ENCODE measurements at places on chromosomes 7 and 10.

DNA sequence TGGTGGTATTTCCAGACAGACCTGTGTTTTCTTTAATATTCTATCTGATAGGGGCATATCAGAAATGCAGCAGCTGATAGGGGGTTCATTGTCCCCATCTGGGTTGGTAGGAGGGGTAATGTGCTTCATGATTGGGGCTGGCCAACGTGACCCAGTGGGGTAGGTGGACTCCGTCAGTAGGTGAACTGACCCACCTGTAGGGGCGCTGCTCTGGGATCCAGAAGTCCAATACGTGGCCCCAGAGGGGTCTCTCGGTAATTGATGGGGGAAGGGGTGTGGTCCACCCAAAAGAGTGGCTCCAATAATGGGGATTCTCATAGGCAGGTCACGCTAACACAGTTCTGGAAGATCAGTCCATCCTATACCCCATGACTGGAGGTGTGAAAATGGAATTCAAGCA, 112.0 kb downstream of the PRLHR start:
- DNase-seq: no peak

- no peak for DNase-seq
Observed at GRCh38 chr10:16716051-16716450, 101.2 kb downstream of the RSU1 start.

DNA sequence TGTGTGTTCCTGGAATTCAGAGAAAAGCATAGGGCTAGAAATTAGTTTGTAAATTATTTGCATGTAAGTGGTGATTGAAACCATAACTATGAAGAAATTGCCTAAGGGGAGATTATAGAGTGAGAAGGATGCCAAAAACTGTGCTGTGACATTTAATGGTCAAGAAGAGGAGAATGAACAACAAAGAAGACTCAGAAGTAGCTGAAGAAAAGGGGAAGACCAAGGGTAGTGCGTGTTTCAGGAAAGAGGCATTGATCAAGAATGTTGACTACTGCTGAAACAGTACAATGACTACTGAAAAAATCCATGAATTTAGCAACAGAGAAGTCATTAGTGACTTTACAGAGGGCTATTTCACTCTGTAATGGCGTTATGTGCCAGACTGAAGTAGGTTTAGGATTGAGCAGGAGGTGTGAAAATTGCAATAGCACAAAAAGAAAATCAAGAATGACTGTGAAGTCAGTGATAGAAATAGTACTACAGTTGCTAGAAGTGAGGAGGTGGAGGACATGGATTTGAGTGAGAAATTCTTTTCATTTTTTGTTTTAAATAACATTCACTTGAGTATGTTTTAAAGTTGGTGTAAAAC, 28.9 kb upstream of the SAMD9L start:
- DNase-seq: no peak

DNA sequence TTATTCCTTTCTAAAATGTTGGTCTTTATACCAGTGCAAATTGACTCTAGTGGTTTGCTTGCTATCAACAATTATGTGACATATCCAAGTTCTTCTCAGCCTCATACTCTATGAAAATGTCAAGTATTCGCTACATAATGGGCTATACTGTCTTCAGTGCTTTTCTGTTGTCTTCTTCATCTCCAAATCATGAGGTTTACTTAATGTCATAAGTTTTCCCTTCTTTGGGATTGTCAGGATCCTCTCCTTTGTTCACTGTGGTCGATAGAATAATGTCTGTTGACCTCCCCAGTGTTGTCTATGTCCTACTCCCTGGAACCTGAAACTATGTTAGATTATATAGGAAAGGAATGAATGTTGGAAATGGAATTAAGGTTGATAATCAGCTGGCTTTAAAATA, 16.4 kb upstream of the RALA start:
- DNase-seq: no peak

GRCh38 chr7:152624228-152624627, 51.7 kb downstream of the XRCC2 start:
- DNase-seq: no peak
